NCI-H2029 treated with DMSO at 0.1 percent for 48 hours (cell line): ENCODE measurements at places on chromosomes 6 and 20.

GRCh38 chr6:41092421-41093140, 19.8 kb downstream of the NFYA start:
- peak; percentile 52 for DNase-seq

DNA sequence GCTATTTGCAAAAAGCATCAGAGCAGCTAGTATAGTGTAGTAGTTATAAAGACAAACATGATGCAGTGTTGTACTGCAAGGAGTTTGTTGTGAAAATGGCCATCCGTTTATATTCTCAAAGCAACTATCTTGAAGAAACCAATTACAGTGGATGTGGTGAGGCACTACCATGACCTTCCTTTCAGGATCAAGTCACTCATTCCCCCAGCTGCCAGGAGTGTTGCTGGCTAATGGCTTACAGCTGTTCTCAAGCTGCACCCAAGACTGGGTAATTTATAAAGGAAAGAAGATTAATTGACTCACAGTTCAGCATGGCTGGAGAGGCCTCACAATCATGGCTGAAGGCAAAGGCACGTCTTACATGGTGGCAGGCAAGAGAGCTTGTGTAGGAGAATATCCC, 29.0 kb downstream of the ADGRF4 start:
- no peak for DNase-seq

- DNase-seq, result no peak
Observed at GRCh38 chr6:53830366-53830765, 35.6 kb downstream of the LRRC1 start.

DNA sequence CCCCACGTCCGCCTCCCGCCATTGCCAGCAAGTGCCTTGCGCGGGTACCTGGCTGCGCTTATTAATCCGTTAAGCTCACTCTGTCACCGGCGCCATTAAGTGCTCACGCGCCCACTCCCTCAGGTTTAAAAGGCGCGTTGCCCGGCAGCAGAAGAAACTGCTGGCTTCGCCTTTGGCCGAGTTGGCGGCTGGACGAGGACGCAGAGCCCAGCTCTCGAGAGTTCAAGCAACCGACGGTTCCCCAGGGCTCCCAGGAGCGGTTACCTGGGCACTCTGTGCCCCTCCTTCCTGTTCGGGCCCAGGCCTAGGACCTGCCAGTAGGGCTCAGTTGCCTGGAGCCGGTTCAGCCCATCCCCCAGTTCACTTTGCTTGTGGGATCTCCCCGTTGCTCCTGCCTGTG, at the start of gene GGTLC1:
Gene GGTLC1 (minus strand): TSS at position 219 of the 400 bp plus-strand sequence. CDS start 2,168 bp downstream, outside the sequence.
- DNase-seq, result no peak

- no peak for DNase-seq
Observed at GRCh38 chr20:7571101-7571500, 369.2 kb downstream of the HAO1 start.

GRCh38 chr6:112618849-112619248, 271.7 kb downstream of the RFPL4B start:
- DNase-seq, result no peak

DNA sequence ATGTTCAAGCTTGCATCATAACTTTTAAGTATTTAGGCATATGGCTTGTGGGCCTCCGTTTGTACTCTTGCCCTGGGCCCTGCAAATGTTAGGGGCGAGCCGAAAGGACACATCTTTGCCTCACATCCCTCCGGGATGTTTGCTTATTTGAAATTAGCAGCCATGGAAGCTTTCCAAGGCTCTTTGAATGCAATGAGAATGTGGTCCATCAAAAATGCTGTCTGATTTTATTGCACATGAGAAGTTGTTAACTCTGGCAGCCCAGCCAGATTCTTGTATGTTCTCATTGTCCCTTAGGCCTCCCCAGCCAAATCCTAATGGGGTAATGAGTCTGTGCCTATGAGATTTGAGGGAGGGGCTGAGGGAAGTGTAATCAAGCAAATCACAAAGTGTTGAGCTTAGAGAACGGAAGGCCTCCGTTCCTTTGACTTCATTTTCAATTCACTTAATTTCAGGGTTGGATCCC, 261.2 kb upstream of the MARCKS start:
- no peak for DNase-seq

GRCh38 chr6:17015144-17015543, 86.7 kb upstream of the STMND1 start:
- no peak for DNase-seq

- DNase-seq, result no peak
Observed at GRCh38 chr6:129684903-129685661, 24.9 kb downstream of the ARHGAP18 start.

GRCh38 chr6:56909115-56909907, 45.6 kb upstream of the BEND6 start:
- DNase-seq, result no peak

GRCh38 chr6:88629838-88630494, 333.5 kb downstream of the RNGTT start:
- DNase-seq, result no peak

DNA sequence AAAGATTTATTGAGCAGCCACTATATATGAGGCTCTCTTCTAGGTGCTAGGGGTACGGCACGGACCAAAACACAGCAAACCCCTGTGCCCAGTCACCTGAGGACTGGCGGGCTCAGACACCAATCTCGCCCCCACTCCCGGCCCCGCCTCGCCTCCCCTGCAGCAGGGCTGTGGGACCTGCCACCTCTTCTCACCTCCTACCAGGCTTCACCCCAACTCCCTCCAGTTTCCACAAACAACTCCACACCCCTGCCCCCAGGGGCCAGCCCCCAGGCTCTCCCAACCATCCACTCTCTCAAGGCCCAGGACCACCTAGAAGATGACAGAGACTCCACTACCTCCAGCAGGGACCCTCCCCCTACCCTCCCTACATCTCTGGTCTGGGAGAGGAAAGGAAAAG, 6.5 kb downstream of the TFEB start:
- no peak for DNase-seq

DNA sequence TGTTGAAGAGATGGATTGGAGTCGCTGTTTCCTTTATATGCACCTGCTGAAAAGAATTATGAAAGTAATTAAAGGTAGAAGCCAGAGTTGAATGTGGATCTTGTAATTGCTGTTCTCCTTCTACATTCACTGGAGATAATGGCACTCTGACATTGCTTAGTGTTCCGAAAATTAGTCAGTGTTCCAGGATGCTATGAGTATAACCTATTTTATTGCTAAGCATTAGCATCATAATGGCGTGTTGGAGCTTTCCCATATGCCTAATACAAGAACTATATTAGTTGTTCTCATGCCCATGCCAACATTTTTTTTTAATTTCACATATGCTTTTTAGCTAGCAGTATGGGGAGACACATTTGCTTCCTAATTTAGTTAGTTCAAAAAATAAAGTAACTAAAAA, 236.4 kb downstream of the ARHGAP18 start:
- no peak for DNase-seq

DNA sequence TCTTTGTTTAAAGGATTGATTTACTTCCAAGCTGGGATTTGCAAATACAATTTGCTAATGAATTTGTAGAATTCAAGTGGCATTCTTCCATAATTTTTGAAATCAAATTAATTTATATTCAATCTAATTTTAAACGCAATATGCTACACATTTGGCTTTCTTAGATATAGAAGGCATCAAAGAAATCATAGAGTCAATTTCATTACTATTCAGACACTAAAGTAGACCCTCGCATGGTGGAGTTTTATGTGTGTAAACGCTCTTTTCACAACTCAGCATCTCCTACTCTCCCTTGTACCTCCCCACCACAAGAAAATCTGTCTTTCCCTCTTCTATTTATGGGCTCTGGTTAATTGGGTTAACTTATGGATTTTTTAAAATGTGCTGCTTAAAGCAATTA, 144.3 kb downstream of the DOK5 start:
- DNase-seq, result no peak
